ENCODE measurements at places on chromosomes 5 and 9.

DNA sequence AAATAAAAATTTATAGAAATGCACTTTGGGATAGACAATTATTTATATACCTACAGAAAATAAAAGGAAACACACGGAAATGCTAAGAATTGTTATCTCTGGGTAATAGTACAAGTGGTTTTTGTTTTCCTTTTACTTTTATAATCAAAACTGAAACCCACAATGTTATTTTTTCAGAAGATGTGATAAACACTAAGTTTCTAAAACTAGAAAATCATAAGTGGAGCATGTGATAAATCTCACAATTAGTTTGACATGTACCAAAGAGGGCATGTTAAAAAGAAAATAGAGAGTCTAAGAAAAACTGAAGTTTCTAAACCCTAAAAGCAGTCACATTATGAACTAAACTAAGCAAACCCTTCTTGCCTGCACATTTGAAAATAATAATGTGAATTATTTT, 61.1 kb downstream of the OXCT1 start:
- DNase-seq = no peak

DNA sequence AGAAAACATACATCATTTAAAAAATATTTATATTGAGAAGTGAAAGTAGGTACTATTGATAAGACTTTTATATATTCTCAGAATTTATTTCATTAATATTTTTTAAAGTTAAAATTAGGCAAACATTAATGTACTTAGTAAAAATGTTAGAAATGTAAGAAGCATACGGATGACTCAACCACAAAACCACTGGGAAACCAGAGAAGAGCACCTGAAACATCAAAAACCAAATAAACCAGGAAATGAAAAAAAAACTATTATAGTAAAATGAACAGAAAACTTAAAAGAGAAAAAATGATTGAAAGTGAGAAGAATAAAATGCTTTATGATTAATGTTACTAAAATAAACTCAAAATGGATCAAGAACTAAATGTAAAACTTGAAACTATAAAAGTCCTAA, 233.2 kb upstream of the DAB2 start:
- no peak for DNase-seq

GRCh38 chr9:20043035-20043434, 254.2 kb upstream of the SLC24A2 start:
- no peak for DNase-seq

DNA sequence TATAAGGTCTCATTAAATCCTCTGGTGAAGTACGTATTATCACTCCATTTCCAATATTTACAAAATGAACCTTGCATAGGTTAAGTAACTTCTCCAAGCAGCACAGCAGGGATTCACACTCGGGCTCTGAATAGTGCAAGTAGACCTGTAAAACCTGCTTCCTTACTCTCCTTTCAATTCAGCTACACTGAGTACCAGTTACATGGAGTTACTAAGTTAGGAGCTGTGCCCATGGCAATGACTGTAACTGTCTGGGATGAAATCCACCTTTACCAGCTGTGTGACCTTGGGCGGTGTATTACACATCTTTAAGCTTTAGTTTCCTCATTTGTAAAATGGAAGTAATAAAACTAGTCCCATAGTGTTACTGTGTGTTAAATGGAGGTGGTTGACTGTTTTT, 15.9 kb upstream of the MOB3B start:
- DNase-seq = no peak

DNA sequence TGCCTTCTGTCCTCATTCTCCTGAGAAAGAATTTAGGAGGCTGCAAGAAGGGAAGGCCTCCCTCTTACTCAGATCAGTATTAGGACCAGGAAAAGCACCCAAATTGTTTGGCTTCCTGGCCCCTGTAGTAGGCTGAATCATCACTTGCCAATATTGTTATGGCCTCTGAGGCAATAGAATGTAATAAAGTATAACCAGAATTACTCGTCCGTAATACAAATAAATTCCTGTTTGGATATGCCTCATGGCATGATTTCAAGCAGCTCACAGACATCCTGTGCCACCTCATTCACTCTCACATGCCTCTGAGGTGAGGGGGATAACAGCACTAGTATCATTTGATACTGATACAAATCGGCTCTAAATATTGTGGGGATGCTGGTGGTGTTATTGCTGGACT, 427.3 kb downstream of the ISL1 start:
- no peak for DNase-seq

DNA sequence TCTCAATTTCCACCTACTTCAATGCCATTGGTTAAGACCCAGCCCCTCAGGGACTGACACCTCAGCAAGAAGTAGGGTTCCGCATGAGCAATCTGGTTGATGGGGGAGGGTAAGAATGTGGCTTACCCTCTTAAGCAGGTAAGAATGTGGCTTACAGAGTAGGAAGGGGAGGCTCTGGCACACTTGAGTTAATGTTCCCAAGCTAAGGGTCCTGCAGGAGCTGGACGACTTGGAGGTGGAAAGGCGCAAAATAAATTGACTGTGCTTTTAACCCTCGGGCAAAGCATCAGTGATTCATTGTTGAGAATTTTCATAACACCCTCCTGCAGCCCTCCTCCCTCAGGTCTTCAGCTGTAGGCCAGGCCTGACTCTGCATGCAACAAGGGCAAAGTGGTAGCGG, 24.9 kb upstream of the ADRA1B start:
- DNase-seq = no peak

DNA sequence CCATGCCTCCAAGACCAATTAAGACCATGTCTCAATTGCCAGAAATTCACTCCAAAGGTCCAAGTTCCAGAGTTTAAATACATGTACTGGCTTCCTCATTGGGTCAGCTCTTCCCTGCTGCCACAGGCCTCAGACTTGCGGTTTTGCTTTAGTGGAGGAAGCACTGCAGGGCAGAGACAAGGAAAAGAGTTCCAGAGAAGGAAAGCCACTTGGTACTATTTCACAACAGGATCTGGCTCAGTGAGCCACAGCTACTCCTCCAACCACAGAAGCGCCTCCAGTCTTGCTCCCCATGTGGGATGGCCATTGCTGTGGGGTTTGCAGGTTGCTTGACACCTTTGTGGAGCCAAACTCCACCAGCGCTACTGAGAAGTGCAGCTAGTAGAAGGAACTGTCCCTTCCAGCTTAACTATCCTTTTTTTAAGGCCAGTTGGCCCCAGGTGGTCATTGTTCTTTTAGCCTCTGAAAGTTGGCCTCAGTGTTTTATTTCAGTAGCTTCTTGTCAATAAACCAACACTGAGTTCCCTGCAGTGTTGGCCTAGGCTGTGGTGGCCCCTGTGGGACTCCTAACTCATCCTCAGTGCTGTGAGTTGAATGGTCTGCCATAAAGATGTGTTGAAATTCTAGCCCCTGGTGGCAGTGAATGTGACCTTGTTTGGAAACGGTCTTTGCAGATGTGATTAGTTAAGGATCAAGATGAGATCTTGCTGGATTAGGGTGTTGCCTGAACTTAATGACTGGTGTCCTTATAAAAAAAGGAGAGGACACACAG, 93.7 kb upstream of the DAP start:
- DNase-seq = no peak

GRCh38 chr5:91042936-91043255, 340.2 kb downstream of the ARRDC3 start:
- no peak for DNase-seq

GRCh38 chr5:96649251-96649662, 12.9 kb upstream of the CAST start:
- no peak for DNase-seq

DNA sequence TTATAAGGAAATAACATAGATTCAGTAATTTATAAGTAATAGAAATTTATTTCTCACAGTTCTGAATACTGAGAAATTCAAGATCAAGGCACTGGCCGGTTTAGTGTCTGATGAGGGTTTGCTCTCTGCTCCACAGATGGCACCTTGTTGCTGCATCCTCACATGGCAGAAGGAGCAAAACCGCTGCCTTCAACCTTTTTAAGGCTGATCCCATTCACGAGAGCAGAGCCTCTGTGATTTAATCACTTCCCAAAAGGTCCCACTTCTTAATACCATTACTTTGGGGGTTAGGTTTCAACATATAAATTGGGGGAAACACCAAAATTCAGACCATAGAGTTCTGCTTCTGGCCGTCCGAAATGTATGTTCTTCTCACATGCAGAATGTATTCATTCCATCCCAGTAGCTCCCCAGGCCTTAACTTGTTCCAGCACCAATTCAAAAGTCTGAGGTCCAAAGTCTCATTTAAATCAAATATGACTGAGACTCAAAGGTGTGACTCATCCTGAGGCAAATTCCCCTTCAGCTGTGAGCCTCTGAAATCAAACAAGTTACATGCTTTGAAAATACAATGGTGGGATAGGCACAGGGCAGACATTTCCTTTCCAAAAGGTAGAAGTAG, 30.6 kb downstream of the BAAT start:
- no peak for DNase-seq

GRCh38 chr5:78411586-78411985, 51.2 kb downstream of the SCAMP1 start:
- DNase-seq = no peak

GRCh38 chr9:17342696-17343095, 207.9 kb downstream of the CNTLN start:
- DNase-seq = no peak

DNA sequence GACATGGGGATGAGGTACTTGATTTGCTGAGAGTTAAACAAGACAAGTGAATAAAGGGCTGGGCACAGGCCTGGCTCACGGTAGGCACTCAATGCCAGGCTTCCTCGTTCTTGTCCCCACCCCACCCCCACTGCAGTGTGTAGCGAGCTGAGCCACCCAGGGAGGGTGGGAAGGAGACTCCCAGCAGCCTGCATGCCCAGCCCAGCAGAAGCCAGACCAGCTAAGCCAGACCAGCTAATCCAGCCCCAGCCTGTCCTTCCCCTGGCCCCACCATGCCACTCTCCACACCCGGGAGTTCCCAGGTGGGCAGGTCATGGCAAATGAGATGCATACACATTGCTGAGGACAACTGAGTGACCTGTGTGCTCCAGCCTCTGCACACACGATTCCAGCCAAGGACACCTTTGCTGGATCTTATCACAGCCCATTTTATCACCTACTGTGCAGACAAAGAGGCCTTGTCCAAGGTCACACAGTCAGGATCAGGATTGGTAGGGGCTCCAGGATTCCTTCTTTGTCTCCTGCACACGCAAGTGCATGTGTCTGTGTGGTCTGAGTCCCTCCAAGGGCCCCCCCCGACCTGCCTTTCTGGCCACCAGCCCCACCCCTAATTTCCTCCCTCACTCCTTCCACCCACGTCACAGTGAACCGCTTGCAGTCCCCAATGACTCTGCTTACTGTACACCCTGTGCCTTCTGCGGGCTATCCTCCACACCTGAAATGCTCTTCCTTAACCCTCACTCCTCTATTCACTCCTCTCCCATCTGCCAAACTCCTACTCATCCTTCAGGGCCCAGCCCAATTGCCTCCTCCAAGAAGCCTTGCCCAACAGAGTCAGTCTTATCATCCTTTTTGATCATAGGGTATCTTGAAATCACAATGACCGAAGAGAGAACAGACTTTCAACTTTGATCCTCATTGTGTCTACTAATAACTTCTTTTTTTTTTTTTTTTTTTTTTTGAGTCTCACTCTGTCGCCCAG, 26.6 kb downstream of the DUSP1 start:
- no peak for DNase-seq

DNA sequence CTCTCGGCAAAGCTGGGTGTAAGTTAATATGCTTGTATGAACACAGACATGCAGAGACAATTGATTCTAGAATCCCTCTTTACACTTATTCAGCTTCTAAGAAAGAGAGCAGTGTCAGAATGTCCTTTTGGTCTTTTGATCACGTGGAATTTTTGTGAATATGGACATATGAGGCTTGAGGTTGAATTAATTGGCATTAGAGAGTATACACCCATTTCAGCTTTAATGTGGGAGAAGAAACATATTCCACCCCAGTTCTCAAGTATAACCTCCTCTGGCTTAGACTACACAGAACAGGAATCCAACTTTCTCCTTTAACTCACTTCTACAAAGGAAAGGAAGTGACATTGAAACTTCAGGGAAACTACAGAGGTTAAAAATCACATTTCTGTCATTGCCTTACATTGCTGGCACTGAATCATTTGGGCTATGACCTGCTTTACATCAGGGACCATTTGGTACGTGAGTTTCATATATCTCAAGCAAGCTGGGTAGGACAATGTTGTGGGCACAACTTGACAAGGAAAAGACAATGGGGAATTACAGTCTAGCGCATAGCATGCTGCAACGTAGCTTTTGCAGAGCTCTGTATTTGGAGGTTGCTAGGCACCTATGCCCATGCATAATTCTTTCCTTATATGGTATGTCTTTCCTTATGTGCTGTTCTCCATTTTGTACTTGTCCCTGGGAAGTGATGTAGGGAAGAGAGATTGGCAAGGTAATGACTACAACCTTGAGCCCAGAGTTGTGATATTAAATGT, 19.5 kb downstream of the DAB2 start:
- no peak for DNase-seq

DNA sequence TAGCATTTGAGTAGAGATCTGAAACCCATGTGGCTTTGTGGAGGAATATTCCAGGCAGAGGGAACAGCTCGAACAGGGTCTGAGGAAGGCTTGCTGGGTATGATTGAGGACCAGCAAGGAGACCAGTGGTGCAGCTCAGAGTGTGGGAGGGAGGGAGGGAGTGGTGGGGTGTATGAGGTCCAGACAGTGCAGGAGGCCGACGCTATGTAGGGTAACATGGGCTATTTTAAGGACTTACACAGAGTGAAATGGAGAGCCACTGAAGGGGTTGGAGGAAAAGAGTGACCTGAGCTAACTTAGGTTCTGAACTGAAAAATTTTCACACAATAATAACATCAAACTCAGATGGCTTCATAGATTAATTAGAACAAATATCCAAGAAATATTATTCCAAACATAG, 41.9 kb downstream of the HMGXB3 start:
- DNase-seq = no peak

DNA sequence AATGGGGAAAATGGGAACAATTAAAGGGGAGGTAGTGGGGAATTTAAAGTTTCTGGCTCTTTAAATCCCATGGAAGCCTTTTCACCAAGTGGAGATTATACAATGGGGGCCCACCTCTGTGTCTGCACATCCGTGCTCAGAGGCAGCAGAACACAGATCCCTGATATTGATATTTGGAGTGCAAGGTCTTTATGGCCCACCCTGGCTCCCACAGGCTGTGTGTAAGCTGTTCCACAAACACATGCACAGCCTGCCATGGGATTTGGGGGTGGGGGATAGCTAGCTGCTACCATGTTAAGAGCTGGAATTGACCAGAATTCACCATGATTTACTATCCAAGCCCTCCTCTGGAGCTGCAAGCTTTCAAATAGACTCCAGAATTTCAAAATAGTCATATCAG, 55.9 kb downstream of the RASGEF1C start:
- DNase-seq = no peak

DNA sequence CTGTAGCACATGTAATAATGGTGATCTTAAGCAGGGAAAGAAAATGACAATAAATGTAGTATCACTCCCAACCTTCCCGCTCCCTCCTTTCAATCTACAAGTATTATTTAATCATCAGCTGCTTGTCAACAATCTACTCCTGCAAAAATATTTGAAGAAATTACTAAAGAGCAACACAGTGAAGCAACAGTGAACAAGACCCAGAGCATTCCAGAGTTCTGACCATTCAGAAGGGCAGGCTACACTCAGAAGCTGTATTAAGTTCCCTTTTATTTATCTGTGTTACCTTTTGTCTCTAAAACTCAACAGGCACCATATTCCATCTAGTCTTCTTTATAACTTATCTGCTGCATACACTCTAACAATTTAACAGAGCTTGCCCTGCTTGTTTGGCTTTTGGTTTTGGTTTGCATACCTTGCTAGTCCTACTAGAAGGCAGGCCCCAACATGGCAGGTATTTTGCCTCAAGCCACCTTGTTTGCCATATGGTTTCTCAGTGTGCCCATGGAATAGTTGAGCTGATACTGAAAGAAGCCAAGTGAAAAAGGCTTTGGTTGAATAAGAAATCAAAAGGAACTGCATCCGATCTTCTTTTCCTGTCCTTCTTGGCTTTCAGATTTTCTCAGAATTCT, 253.9 kb downstream of the CEMIP2 start:
- no peak for DNase-seq

GRCh38 chr5:14306329-14306815, 163.2 kb downstream of the TRIO start:
- DNase-seq = no peak
